ENCODE measurements at places on chromosomes 11 and 22. TPM values are rescaled to one million over a fixed set of nuclear protein-coding genes. Genes with fewer than 3 reads are reported as not detected.

The MYOD1 gene
- not detected for total RNA-seq

DNA sequence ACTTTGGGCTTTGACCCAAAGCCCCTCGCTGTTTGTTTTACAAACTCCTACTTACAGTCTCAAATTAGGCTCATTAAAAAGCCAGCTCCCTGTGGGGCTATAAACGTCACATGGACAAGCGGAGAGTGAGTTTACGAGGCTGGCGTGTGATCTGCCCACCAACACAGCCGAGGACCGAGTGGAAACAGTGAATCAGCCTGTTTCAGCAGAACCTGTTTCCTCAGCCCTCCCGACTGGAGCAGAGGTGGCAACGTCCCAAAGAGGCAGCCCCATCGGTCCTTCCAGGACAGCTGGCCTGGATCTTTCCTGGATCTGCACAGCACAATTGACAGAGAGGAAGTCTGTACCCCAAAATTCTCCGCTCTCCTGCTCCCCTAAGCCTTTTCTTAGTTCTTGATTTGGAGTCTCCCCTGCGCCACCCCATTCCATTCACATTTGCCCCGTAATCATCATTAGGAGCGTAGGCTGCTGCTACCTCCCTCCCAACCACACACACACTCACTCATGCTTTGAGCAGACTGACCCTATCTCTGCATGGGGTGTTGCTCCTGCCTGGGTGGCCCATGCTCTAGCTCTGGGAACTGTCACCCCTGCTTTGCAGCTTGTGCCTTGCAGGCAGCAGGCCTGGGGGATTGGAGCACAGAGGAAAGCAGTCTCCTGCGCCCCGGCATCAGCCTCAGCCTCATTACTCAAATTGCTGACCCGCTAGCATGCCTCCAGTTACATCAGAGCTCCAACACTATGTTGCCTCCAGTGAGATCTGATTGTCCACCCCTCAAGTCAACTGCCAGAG, 117.8 kb downstream of the NAT10 start:
- peak; percentile 94 for DNase-seq

GRCh38 chr11:20027556-20028013, 132.7 kb downstream of the DBX1 start:
- DNase-seq = peak; percentile 18

DNA sequence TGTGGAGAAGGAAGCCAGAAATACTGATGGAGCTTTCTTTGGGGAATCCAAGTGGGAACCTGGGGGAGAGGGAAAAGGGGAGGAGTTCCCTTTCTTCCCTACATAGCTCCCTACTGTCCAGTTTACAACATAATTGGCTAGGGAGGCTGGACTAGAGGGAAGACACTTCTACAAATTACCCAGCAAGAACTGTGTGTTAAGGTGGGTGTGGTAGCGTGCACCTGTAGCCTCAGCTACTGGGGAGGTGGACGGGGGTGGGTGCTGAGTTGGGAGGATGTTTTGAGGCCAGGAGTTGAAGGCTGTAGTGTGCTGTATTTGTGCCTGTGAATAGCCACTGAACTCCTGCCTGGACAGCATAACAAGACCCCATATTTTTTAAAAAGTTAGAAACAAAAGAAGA, 74.0 kb downstream of the NAV2 start:
- no peak for DNase-seq

The WT1 gene
- total RNA-seq = 16.4 TPM

DNA sequence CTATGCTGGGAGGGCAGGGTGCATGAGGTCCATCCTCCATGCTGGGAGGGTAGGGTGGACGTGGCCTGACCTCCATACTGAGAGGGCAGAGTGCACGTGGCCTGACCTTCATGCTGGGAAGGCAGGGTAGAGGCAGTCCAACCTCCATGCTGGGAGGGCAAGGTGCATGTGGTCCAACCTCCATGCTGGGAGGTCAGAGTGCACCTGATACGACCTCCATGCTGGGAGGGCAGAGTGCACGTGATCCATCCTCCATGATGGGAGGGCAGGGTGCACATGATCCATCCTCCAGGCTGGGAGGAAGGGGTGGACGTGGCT, 622.2 kb downstream of the BRD1 start:
- DNase-seq = no peak

The PATE1 gene
- not detected for total RNA-seq

DNA sequence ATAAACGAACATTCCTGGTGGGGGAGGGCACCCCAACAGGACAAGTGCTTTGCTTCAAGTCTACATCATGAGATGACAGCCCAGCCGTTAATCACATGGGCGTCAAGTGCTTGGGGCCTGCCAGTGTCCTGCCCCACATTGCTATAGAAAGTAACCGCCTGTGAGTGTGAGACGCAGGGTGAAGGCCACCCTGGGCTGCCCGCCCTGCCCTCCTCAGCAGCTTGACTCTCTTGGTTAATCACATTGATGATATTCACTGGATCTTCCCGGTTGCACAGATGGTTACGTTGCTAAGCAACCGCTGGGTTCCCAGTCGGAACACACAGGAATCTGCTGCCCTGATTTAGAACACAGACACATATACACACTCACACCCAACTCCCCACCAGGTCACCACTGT, 79.3 kb downstream of the CTTN start:
- DNase-seq = no peak

DNA sequence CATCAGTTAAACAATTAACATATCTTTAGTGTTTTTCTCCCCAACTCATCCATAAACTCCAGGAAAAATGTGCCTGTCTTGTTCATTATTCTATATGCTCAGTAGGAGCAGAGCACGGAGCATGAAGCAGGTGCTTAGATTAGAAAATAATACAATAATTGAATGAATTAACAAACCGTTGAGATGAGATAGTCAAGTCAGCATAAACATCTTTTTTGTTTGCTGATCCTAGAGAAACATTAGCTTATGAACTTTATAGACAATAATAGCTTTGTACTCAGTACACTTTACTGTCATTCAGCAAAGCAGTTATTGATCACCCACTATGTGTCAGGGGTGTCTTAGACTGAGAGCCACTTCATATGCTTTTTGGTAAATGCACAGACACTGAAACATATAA, 105.2 kb upstream of the SEZ6L start:
- no peak for DNase-seq

DNA sequence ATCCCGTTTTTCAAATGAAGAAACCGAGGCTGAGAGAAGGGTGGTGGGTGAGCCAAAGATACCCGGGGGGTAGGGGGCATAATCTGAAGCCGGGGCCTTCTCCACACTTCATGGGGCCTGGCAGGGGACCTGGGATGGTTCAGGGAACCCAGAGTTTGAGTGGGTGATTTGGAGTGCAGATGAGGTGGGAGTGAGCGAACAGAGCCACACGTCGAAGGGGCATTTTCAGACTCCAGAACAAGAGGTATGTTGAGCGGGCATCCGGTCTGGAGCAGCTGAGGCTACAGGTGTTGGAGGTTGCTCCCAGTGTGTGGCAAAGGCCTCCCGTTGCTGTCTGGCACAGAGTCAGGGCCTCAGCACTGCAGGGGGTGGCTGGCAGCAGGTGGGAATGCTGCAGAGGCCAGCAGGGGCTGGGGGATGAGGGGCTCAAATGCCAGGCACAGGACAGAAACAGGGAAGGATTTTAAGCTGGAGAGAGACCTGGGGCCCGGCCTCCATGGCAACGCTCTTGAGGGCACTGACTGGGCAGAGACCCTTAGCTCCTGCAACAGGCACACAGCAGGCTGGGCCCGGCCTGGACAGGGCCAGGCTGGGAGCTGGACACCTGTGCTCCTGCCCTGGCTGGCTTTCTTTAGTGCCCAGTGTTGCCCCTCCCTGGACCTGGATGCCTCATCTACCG, 46.2 kb downstream of the WNT11 start:
- no peak for DNase-seq

The TYR gene
- not detected for total RNA-seq

The APOL3 gene
- 10.4 TPM for total RNA-seq

The OR2AT4 gene
- total RNA-seq = not detected

- DNase-seq = no peak
These were observed 13.2 kb downstream of the OTUB1 start for GRCh38 chr11:63999349-64000025.

DNA sequence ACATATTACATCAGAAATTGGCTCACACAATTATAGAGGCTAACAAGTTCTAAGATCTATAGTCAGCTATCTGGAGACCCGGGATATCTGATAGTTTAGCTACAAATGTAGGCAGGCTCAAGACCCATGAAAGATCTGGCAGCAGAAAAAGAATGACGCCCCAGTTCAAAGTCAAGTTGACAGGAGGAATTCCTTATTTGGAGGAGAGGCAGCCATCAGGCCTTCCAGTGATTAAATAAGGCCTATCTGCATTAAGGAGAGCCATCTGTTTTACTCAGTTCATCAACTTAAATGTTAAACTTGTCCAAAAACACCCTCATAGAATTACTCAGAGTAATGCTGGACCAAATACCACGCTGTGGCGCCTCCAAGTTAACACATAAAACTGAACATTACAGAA, 1402.6 kb downstream of the FAM181B start:
- no peak for DNase-seq

- no peak for DNase-seq
These were observed 31.5 kb downstream of the CDKN1C start for GRCh38 chr11:2853997-2854560.

The DAGLA gene
- total RNA-seq = 2.6 TPM

The SOX10 gene
- total RNA-seq = not detected
